ENCODE measurements at places on chromosomes 1 and 21. TPM values are rescaled to one million over a fixed set of nuclear protein-coding genes. Genes with fewer than 3 reads are reported as not detected.
A peak's percentile ranks its signal among the peaks of the same experiment; 100 is the strongest.

GRCh38 chr1:184272175-184272866, 114.5 kb upstream of the C1orf21 start:
- DNase-seq: no peak

DNA sequence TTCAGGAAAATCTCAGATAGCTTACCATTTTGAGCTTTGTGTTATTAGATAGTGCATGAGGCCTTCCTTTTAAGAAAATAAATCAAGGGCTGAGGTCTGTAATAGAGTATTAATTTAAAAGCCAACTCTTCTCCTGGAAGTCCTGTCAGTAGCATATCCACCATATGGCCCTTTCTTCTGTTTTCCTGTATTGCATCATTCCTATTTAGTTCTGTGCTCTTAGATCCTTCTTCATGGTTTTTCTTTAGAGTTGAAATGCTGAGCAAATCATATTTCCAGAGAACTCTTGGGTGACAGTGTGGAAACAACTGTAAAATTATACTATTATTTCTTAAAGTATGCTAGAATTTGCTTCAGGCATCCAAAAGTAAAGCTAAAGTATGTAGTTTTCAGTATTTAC, 91.7 kb downstream of the TTC3 start:
- DNase-seq: no peak

The SMPDL3B gene
- 0.97 TPM for total RNA-seq

The NTRK1 gene
- total RNA-seq: 4.0 TPM

The OR10Z1 gene
- not detected for total RNA-seq

The OLIG2 gene
- not detected for total RNA-seq

DNA sequence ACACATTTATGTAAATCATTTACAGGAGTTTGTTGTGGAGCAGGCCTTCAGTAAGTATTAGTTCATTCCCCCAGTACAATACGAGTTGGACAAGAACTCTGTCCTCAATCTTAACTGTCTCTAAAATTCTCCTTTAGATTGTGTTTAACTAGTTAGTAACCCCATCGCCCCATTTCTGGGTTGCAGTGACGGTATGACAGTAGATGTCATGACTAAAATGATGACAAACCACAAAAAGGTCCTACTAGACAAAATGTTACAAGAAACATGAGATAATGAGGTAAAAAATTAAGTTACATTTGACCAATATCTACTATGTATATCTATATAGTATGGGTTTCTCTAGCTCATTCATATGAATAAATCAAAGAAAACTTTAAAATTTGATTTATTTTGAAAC, 41.1 kb downstream of the CD58 start:
- no peak for DNase-seq

DNA sequence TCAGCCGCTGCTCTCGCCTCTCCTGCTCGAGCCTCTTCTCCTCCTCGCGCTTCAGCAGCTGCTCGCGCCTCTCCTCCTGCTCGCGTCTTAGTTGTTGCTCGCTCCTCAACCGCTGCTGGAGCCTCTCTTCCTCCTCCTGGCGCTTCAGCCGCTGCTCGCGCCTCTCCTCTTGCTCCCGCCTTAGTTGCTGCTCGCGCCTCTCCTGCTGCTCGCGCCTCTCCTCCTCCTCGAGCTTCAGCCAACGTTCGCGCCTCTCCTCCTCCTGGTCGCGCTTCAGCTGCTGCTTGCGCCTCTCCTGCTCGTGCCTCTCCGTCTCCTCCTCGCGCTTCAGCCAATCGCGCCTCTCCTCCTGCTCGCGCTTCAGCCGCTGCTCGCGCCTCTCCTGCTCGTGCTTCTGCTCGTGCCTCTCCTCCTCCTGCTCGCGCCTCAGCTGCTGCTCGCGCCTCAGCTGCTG, 3.7 kb downstream of the TCHH start:
- peak; percentile 51 for DNase-seq

The HAO2 gene
- not detected for total RNA-seq

The ST6GALNAC5 gene
- not detected for total RNA-seq

DNA sequence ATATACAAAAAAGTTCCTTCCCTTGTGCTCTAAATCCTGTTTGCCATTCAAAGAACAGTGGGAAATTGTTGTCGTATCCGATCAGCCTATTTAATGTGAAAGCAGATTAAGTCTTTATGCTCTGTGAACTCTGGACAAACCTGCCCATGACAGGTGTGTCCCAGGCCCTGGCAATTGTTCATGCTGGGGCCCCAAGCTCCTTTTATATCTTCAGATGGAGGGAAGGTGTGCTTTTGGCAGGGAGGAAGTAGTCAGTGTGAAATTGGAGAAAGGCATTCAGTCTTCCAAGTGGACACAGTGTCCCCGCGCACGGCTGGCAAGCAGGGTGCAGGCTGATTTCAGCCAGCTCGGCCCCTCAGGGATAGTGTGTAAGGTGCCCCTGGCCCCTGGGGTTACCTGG, 135.1 kb upstream of the F3 start:
- no peak for DNase-seq

DNA sequence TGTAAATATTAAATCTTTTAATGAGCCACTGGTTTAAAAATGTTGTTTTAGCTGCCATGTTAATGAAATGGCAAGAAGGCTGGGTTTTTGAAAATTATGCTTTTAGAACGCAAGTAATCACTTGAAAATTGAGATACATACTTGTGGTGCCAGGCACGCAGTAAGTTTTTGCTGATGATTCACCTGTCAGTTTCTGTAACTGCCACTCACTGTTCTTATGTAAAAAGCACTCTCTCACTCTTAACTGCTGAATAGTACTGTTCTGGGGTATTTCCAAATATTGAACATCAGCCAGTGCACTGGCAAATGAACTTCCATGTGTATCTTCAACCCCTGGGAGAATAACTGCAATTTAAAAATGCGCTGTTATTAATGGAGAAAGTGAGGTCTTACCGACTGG, 17.9 kb downstream of the LGALS8 start:
- no peak for DNase-seq

The RNU1-4 gene
- total RNA-seq: 874 TPM

- no peak for DNase-seq
Observed at GRCh38 chr1:5664906-5665875, 327.0 kb downstream of the NPHP4 start.

GRCh38 chr1:35175098-35175576, 17.8 kb downstream of the SFPQ start:
- DNase-seq: no peak

DNA sequence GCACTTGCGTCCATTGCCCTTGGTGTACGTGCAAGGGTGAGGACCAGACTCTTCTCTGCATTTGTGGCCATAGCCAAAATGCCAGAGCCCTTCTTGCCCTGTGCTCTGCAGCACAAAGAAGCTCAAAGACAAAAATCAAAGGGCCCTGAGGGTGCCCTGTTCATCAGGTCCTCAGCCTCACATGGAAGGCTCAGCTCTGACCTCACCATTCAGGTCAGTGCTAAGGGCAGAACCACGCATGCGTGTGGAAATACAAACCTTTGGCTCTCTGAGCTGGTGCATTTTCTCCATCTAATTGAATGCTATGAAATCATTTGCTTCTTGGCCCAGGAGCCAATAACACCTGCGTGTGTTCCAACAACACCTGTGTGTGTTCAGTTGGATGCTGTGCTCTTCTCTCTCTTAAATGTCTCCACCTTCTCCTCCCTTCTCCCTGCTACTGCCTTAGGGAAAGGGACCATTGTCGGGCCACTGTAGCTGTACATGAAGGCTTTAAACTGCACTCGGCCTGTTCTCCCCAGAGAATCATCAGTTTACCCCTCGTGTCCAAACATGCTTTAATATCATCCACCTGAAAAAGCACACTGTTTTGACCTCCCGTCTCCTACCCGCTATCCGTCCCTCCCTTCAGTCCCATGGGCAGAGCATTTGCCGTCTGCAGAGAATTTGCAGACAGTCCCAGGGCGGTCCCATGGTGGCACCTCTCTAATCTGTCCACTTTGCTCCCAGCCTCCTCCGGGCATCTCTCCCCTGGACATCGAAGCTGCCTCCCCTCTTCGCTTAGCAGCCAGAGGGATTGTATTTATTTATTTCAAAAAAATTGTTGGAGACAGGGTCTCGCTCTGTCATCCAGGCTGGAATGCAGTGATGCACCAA, 60.6 kb downstream of the EVA1C start:
- no peak for DNase-seq

GRCh38 chr1:104785575-104786187, 1036.0 kb downstream of the AMY1C start:
- no peak for DNase-seq

DNA sequence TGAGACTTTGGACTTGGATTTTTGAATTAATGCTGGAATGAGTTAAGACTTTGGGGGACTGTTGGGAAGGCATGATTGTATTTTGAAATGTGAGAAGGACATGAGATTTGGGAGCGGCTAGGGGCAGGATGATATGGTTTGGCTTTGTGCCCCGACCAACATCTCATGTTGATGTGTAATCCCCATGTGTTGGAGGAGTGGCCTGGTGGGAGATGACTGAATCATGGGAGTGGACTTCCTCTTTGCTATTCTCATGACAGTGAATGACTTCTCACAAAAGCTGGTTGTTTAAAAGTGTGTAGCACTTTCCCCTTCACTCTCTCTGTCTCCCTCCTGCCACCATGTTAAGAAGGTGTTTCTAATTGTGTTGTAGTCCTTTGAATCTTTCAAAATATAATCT, 9.3 kb upstream of the PHGDH start:
- DNase-seq: no peak

The NGF gene
- not detected for total RNA-seq

The SERTAD4 gene
- total RNA-seq: not detected

The MCOLN2 gene
- 20.0 TPM for total RNA-seq

GRCh38 chr1:5485968-5486696, 506.1 kb downstream of the NPHP4 start:
- no peak for DNase-seq

GRCh38 chr1:228048659-228049298, 33.7 kb upstream of the ARF1 start:
- DNase-seq: no peak

- no peak for DNase-seq
Observed at GRCh38 chr1:168341483-168341975, 60.9 kb downstream of the TBX19 start.

The NPPA gene
- not detected for total RNA-seq

DNA sequence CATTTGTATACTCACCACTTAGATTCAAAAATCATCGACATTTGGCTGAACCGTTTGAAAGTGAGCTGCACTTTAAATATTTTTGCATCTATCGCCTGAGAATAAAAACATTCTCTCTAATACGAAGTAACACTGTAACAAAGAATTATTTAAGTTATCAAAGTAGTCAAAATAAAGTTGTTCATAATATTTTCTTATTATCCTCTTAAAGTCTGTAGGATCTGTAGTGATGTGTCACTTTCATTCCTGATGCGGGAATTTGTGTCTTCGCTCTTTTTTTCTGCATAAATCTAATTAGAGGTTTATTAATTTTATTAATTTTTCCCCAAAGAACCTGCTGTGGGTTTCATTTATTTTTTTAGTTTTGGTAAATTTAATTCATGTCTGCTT, 74.8 kb downstream of the ETS2 start:
- DNase-seq: no peak

Measured in activated naive CD8-positive, alpha-beta T cell treated with anti-CD3 and anti-CD28 coated beads for 36 hours (primary cell).